ENCODE measurements at places on chromosomes 3 and 15.

DNA sequence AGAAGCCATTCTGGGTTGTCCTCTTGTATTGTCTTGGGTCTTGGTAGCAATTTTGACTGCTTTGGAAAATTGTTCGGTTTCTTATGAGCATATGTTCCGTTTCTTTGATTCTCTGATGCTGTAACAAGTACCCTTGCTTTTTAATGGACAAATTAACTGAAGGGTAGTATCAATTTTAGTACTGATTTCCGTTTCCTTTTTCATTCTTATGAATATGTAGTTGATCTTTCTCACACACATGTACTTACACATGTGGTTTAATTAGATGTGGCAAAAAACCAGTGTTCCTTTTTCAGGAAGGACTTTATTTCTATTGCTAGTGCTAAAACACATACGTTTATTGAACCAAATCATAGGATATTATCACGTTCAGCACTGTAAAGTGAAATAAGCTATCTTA is 119.1 kb downstream of the TCF12 start:
- DNase-seq = no peak

DNA sequence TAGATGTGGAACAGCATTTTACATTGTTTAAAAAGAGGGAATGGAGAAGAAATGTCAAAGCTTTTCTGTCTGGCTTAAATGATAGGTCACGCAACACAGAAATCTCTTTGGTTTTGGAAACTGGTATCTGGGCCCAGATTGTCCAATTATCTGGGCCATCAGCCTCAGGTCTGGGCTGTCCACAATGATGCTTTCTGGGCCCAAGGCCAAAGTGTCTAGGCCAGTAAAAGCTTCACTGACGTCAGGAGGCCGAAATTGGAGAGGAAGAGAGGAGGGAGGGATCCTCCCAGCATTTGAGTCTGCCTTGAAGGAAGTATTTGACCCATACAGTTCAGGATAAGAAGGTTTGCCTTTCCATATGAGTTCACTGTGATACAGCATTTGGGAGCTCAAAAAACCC is 60.7 kb upstream of the ALDH1A3 start:
- no peak for DNase-seq

GRCh38 chr3:105539897-105540296 is 173.2 kb downstream of the ALCAM start:
- no peak for DNase-seq

DNA sequence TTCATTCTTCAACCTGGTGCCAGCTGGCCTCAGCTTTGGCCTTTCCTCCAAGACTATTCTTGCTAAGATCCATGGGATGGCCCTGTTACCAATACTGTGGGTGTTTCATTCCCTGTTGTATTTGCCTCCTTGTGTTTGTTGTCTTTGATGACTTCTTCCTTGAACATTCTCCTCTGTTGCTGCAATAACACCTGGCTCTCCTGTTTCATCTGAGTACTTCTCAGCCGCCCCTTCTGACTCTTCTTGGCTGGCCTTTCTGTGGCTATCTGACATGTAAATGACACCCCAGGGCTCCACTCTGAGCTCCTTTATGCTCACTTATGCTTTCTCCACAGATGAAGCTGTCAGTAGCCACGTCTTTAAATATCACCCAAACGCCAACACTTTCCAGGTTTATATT is 302.7 kb upstream of the CHRNA7 start:
- DNase-seq = no peak

- no peak for DNase-seq
Measured at GRCh38 chr3:51928438-51928837, 13.3 kb downstream of the RRP9 start.

GRCh38 chr3:18027161-18027939 is 284.9 kb upstream of the TBC1D5 start:
- DNase-seq = no peak

DNA sequence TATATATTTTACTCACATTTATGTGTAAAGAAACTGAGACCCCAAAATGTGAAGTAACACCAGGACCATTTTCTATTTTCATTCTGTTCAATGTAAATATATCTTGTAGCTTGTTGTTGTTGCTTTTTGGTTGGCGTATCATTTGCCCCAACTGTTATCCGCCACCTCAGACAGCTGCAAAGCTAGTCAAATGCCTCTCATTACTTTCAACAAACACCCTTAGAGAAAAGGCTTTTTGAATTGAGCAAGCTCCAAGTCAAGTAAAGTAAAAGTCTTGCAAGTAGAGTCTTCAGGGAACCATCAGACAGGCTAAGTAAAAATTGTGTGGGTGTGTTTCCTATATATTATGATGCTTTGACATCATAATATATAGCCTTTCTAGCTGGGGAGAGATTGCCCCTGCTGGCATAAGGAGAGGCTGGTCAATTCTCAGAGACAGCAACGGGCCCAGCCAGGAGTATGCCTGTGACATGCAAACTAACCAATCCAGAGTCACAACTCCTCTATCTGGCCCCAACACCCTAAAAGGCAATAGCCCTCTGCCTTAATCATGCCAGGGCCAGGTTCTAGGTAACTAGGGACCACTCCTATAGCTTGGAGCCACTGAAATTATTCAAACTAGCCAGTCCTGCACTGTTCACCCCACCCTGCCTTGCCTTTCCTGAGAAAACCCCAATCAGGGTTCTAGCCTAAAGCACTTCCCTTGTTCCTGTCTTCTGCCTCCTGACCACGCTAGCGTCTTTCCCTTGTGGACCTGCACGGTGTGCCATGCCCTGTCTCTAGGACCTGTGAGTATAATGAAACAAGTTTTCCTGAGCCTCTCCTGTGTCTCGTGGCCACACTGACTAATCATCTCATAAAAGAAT is 75.6 kb downstream of the RAD18 start:
- DNase-seq = no peak

DNA sequence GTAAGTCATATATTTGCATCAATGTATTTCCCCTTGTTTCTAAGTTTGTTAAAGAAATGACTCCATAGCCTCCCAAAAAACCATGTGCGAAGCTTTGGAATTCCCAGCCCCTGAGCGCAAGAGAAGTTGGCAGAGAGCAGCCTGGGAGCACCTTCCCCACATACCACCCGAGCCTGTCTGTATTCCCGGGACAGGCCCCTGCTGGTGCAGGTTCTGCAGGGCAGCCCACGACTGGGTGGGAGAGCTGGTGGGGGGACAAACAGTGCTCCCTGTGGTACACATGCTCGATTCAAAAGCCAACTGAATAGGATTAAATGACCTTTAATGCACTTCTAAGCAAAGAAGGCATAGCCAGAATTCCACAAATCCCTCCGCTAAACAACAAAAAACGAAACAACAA is 74.6 kb upstream of the SNRPA1 start:
- no peak for DNase-seq

All from bronchial epithelial cell (primary cell).